ENCODE measurements at places on chromosomes 1 and 21.
A peak's percentile ranks its signal among the peaks of the same experiment; 100 is the strongest.

GRCh38 chr1:180425952-180426351 lies 76.4 kb downstream of the ACBD6 start:
- DNase-seq: no peak

- DNase-seq: no peak
These were observed 24.6 kb downstream of the F5 start for GRCh38 chr1:169561692-169562091.

- no peak for DNase-seq
These were observed 6.2 kb downstream of the PKNOX1 start for GRCh38 chr21:42980312-42981213.

DNA sequence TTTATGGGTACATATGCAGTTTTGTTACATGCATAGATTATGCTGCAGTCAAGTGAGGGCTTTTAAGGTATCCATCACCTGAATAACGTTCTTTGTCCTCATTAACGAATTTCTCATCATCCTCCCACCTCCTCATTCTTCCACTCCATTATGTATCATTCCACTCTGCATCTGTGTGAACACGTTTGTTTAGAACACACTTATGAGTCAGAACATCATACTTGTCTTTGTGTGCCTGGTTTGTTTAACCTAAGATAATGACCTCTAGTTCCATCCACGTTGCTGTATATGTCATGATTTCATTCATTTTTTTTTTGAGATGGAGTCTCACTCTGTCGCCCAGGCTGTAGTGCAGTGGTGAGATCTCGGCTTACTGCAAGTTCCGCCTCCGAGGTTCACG lies 6.7 kb upstream of the MPC2 start:
- no peak for DNase-seq

DNA sequence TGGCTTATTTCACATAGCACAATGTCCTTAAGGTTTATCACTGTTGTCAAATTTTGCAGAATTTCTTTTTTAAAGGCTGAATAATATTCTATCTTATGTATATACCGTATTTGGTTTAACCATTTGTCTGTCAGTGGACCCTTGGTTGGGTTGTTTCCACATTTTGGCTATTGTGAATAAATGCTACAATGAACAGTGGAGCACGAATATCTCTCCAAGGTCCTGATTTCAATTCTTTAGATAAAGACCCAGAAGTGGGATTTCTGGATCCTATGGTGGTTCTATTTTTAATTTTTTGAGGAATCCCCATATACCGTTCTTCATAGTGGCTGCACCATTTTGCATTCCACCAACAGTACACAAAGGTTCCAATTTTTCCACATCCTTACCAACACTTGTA lies 5.8 kb upstream of the ZBTB17 start:
- no peak for DNase-seq

- DNase-seq: peak; percentile 79
These were observed 9.1 kb downstream of the ITGB2 start for GRCh38 chr21:44911384-44912157.

- DNase-seq: no peak
These were observed 9.9 kb downstream of the LMO4 start for GRCh38 chr1:87338566-87338965.

DNA sequence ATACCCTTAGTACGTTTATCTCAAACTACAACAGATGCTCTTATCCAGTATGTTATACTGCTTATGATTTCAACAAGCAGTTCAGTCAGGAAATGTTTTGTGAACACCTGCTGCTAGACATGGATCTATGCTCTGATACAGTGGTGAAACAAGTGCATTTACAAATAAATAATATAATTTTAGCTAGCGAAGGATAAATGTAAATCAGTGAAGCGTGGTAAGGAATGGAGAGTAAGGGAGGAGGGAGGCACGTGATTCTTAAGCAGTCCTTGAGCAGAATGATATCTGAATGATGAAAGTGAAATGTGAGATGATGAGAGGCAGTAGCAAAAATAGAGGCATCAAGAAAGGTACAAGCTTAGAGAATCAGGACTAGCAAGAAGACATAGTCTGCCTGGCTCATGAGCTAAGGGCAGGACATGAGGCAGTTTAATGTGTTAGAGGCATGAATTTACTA lies 6.3 kb downstream of the TSNAX start:
- DNase-seq: no peak

DNA sequence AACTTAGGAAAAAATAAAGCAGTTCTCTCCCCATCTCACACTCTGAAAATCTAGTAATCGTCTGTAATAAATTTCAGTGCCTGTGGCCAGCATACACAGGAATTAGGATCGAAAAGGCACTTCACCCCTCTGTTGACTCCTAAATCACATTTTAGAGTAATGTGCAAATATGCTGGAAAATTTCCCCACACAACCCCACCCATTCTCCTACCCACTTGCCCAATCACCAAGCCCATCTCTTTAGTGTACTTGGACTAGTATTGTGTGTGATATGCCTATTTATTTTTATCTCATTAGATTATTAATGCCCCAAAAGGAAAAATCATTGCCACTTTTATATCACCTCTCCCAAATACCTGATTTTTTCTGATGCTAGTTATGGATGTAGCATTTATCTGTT lies 323.3 kb downstream of the ASTN1 start:
- no peak for DNase-seq

DNA sequence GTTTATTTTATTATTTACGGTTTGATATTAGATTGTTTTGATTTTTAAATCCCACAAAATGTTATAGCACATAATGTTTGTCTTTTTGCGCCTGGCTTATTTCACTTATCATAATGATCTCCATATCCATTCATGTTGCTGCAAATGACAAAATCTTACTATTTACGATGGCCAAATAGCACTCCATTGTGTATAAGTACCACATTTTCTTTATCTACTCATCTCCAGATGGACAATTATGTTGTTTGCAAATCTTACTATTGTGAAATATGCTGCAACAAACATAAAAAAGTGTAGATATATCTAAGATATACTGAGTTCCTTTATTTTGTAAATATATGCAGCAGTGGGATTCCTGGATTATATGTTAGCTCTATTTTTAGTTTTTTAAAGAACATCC lies 1568.3 kb downstream of the AMY1C start:
- no peak for DNase-seq

Data from activated naive CD8-positive, alpha-beta T cell treated with anti-CD3 and anti-CD28 coated beads, Interleukin-2, amount 10 ng/mL, durations not matched to agents 7 days and 5 days (primary cell).